ENCODE measurements at places on chromosomes 3 and 15.
A peak's percentile ranks its signal among the peaks of the same experiment; 100 is the strongest.

DNA sequence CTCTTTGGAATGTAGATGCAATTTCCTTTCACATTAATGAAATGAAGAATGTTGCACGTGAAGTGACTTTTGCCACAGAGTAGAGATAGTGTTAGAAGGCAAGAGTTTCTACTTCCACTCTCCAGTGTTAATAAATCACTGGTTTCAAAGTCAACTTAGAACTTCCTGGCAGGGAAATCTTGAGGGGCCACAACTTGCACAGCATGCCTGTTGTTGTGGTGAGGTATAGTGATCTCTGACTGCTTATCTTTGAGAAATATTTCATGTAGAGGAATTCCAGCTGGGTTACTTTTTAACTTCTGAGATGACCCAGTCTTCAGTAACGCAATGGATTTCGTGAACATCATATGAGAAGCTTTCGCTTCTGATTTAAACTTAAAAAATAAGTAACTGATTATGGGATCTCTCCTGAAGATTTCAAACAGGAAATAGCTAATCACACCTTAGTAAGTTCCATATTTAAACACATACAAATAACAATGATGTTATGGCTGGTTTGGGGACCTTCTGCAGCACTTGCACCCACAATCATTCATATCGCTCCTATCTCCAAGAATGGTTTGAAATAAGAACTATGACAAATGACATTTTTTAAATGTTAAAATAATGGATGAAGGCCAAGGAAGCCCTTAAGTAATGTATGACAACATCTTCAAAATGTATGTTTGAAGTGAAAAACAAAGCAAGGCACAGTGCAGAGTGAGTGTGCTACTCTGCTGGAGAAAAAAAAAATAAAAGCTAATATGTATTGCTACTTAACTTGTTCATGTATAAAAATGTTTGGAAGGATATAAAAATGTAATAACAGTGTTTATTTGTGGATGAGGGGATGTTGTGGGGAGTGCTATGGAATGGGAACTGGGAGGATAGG is 726.5 kb upstream of the NECTIN3 start:
- no peak for DNase-seq

- no peak for DNase-seq
Measured at GRCh38 chr3:98982351-98982750, 80.9 kb upstream of the DCBLD2 start.

- DNase-seq = no peak
Measured at GRCh38 chr3:190017521-190018288, 103.0 kb downstream of the P3H2 start.

DNA sequence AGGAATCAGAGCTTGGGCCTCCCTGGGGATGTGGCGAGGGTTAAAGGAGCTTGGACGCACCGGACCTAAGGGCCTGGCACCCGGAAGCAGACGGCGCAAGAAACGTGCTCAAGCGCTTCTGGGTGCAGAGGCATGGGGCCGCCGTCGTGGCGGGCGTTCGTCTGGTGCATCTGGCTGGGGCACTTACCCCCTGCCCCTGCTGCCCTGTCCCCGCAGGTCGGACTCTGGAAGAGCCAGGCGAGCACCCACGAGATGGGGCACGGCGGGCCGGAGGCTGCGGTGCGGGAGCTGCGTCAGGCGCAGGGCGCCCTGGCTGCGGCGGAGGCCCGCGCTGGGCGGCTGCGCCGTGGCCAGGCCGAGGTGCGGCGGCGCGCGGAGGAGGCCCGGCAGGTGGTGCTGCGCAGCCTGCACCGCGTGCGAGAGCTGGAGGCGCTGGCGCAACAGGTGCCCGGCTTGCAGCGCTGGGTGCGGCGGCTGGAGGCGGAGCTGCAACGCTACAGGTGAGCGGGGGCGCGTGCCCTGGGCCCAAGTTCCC is 2.5 kb downstream of the EFCC1 start:
- DNase-seq = peak; percentile 76

DNA sequence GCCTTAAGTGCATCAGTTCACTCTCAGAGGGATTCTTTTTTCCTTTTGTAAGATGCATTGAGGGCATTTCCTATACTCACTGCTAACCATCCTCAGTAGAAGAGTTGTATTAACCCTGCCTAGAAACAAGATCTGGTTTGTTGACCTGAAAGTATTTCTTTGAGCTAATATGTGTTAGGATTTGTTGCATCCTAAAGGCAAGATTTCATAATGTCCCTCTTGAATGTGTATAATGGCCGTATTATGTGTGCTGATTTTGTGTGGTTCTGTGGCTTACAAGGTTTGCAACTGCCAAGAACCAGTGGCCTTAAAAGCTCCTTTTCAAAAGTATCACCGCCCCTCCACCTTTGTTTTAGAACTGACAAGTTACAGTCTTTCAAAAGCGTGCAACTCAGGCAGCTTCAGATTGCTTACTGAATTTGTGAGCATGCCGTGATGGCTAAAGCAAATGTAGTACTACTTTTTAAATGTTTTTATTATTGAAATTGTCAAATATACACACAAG is 182.0 kb upstream of the BHLHE40 start:
- no peak for DNase-seq

DNA sequence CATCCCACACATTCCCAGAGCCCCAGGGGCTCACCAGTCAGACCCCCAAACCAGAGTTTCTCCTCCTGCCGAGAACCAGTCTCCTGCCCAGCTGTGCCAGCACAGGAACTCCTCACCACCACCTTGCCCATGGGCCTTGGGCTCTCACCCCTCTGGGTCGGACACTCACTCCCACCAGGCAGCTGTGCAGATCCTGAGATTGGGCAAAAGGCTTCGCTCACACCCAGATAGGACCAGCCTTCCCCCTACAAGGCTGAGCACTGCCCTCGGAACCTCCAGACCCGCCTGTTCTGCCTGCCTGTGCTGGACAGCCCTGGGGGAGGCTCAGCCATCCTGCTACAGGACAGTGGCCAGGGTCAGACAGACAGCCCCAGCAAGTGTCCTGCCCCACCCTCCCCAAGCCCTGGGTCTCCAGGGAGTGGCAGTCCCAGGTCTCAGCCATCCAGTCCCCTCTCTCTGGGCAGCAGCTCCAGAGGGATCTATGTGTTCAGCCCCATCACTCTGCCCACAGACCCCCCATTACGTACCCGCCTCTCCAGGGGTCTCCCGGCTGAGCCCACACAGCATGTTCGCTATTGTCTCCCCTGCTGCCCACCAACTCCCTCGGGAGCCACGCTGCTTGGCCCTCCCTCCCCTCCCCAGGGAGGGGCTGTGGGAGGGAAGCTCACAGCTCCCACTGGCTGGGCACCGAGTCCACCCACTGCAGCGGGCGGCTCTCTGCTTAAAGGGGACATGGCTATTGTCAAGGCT is at the start of gene GRIP2:
Gene GRIP2, minus strand, starts transcription at position 601 of the 750 bp plus-strand sequence. Its CDS starts 34 bp downstream, at position 567.
- peak; percentile 58 for DNase-seq

- no peak for DNase-seq
Measured at GRCh38 chr3:58234516-58234931, 3.1 kb upstream of the ABHD6 start.

GRCh38 chr3:10419637-10420232 is 85.7 kb downstream of the ATP2B2 start:
- DNase-seq = no peak

- no peak for DNase-seq
Measured at GRCh38 chr3:36434687-36435426, 54.6 kb downstream of the STAC start.

DNA sequence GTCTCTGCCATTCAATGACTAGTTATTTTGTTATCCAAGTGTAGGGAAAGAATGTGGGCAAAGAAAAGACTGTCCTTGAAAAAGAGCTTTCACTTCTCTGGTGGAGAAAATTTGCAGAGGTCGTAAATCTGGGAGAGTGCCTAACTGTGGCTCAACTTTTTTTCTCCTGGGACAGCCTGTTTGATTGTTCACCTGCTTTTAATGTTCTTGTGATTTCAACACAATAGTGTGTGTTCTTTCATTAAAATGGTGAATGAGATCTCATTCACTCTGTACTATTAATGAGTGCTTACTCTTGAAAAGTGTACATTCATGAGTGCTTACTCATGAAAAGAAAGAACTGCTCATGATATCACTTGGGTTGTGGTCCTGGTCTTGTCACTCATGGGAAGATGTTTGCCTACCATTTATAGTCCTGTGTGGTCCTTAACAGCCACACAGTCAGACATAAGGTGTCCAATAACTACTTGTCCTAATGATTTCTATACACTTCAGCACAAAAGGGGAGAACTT is 567.3 kb downstream of the GRM7 start:
- DNase-seq = no peak

GRCh38 chr3:170426240-170426797 is 7.7 kb downstream of the CLDN11 start:
- DNase-seq = no peak

DNA sequence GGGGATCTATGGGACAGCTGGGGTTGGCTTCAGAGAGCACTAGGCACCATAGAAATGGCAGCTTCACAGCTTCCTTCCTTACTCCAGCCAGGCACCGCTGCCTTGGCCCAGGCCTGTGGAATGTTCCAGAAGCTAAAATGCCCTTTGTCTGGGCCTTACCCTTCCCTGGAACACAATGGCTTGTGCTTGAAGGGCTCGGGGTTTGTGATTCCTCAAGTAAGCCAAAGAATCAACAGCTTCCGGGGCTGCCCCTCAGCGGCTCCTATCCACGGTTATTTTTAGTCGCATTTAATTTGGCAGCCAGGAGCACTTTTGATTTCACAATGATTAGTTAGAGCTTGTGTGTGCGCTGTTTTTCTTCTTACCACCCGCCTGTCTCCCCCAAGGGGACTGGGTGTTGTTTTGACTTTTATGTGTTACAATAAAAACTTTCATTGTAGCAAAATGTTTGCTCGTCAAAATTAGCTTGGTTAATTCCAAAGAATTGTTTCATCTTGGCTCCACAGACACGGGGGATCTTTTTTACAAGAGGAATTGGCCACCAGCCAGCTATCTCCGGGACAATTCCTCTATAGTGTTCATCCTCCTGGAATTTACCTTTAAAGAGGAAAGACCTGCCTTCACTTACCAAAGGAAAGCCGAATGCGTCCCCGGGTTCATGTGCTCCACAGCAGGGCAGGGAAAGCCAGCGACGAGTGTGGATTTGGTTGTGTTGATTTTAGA is 73.8 kb downstream of the TLE3 start:
- DNase-seq = peak; percentile 80

GRCh38 chr3:66140743-66141372 is 79.9 kb upstream of the SLC25A26 start:
- DNase-seq = no peak

Data from posterior vena cava (tissue), 2 donors.